AG08395 (cell line): ENCODE measurements at places on chromosomes 11 and 22.
A peak's percentile ranks its signal among the peaks of the same experiment; 100 is the strongest.

DNA sequence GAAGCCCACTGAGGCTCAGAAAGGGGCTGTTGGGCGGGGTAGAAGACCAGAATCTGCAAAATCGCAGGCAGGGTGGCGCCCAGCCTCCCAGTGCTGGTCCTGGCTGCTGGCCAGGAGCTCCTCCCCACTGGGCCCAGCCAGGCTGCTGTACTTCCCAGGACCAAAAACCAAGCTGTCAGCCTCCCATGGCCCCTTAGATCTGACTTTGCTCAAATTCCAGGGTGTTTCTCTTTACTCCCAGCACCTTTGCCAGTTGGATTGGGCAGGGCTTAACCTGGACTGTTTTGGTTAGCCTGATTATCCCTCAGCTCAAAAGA is 44.2 kb upstream of the WEE1 start:
- DNase-seq: peak; percentile 40

- peak; percentile 65 for DNase-seq
These were observed 14.9 kb downstream of the RASD2 start for GRCh38 chr22:35555483-35555890.

DNA sequence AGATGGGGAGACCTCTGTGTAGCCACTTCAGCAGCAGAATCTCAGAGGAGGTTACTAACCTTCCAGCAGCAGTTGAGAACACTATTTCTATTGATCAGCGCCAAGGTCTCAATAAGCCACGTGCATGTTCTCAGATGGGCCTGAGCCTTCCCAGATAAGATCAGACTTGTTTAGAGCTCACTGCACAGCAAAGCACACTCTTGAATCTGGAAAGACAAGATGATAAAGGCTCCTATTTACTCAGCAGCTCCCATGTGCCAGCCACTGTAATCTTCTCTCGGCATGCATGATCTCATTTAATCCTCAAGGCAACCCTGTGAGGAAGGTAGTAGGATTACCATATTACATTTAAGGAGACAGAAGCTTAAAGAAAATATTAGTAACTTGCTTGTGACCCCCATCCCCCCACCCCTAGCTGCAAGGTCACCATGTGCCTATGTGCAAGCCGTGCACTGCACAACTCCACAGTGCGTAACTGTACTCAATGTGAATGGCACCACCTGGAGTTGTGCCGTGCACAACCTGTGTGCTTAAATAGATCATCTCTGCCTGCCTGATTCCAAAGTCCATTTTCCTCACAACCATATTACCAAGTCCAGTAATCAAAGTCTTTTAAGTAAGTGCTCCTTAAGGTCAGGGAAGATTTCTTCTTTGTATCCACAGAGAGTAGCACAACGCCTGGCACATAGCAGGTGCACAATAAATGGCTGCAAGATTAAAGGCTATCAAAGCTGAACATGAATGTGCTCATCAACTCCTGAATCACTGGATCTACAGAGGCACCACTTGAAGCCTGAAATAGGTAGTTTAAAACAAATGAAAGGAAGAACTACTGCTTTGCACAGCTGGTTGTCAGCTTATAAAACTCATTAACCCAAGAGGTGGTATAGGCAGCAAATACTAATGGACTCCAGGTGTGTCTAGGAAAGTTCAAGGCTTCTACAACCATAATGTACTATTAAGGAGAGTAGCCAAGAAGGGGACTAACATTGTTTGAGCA is 293.8 kb downstream of the BUD13 start:
- no peak for DNase-seq

DNA sequence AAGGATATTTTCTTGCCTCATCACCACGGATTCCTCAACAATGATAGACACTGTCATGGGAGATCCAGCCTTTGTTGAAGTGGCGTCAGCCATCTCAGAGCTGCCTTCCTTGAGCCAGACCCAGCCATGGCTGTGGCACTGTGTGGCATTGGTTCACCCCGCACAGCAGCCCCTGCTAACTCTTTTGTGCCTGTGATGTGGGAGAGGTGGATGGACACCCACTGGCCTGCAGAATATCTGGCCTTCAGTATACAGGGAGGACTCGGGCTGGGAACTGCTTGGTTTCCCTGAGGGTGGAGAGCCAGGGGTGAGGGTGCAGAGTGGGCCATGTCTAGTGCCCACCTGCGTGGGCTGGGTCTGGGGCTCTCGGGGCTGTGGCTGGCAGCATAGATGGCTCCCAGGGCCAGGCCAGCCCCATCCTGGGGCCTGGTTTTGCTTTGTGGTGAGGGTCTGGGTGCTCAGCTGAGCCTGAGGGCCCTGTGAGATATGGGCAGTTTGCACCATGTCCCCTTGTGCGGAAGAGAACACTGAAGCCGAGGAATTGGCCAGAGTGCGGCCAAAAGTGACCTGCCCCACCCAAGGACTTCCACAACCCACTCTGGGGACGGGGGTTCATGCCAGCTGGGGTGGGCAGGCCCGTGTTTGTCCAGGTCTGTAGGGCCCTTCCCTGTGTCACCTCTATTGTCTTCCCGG is 6.1 kb downstream of the CLDN5 start:
- DNase-seq: no peak

- DNase-seq: no peak
These were observed 1.9 kb downstream of the CNGA4 start for GRCh38 chr11:6240781-6241180.

GRCh38 chr22:23581260-23581650 is 1.2 kb upstream of the IGLL1 start:
- DNase-seq: no peak

DNA sequence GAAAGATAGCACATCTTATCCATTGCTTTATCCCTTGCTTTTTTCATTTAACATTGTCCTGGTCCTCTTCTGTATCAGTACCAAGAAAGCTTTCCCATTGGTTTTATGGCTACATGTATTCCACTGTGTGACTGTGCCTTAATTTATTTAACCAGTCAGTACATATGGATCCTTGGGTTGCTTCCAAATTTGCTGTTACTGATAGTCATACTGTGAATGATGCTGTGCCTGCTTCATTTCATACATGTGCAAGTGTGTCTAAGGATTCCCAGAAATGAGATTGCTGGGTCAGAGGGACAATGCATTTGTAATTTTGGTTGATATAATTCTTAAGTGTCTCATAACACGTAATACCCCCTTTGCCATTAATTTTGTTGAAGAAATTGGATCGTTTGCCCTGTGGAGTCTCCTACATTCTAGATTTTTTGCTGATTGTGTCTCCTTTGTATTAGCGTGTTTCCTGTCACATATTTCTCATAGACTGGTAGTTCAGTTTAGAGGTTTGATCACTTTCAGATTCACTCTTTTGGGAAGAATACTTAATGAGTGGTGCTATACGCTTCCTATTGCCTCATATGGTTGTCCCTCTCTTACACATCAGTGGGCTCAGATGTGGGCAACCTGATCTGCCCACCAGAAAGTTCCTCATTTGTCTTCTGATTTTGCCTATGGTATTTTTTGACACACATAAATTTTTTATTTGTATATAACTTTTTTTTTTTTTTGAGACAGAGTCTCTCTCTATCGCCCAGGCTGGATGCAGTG is 35.3 kb downstream of the MYBPC3 start:
- no peak for DNase-seq

DNA sequence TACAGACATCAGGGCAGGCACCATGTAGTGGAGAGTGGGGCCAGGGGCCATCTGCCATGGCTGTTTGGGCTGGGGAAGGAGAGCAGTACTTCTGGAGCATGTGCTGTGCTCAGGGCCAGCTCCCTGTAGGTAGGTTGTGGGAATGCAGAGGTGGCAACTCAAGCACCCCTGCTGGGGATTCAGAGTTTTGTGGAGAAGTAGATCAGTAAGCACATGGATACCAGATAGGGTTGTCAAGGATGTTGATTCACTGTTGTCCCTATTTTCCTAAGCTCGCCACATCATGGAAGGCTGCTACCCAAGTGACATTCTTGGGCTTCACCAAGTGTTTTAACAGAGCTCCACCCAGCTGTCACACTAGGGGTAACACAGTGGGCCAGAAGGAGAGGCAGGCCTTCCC is 67.2 kb downstream of the BMAL1 start:
- DNase-seq: no peak

GRCh38 chr22:35995348-35995747 is 33.3 kb downstream of the RBFOX2 start:
- DNase-seq: no peak

DNA sequence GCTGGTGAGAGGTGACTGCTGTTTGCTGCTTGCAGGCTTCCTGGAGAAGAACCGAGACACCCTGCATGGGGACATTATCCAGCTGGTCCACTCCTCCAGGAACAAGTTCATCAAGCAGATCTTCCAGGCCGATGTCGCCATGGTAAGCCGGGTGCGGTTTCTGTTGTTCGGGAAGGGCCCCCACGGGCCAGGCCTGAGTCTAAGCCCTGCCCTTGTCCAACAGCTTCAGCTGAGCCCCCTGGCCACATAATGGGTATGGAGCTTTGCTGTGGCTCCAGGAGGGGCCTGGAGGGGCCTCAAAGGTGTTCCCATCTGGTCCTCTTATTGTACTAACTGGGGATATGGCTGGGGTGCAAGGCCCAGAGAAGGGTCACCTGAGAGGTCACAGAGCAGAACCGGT is 38.0 kb downstream of the MYO7A start:
- no peak for DNase-seq

DNA sequence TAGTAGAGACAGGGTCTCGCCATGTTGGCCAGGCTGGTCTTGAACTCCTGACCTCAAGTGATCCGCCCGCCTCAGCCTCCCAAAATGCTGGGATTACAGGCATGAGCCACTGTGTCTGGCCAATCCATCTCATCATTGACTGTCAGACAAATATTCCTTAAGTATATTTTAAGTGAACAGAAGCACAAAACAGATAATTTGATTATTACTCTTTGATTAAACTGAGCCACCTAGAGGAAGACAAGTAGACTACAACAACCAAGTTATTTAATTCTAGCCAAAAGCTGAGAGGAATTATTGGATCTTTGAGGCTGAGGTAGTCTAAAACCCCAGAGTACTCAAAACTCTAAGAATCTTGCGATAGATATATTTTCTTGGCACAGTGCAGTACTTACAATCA is 1.2 kb downstream of the ACRV1 start:
- no peak for DNase-seq

DNA sequence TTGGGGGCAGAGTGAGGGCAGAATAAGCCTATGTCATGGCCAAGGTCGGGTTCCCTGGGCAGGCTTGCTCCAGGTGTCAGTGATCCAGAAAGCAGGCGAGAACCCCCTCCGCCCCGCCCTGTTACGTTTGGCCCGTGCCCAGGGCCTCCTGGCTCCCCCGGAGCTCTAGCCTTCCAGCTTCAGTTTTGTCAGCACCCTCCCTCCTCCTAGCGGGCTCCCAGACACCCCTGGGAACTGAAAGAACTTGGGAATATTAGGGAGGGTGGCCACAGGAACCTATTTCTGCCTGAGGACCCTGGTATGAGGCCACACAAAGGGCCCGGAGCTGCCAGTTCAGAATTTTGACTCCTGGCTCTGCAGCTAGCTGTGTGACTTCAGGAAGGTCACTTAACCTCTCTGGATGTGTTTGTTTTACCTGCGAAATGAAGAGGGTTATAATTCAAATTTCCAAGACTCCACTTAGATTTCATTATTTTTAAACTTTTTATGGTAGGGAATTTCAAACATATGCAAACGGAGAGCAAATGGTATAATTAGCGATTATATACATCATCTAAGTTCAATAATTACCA is 1.2 kb downstream of the TUBA8 start:
- no peak for DNase-seq

- no peak for DNase-seq
These were observed 146.8 kb upstream of the LARGE1 start for GRCh38 chr22:34067031-34067430.

DNA sequence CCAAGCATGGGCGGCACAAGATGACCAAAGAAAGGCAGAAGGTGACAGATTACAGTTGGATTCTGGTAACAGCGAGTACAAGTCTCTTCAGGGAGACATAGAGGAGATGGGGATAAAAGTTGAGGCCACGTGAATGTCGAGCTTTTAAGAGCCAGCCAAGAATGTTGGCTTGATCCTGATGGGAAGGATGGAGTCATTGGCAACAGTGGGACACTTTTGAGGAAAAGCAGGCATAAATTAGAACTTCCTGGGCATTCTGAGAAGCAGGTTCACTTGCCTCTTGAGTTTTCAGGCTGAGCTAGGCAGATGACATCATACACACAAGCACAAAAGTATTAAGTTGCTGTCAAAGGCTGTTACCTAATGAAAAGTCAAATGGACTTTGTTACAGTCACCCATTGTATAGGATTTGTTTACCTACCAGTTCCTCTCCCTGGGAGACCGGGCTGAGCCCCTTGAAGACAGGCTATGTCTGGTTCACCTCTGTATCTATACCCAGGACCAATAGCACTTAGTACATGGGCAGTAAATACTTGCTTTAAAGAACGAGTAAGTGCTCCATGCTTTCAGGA is 41.1 kb downstream of the TNRC6B start:
- DNase-seq: no peak

- no peak for DNase-seq
These were observed 2.6 kb downstream of the SPATA19 start for GRCh38 chr11:133842730-133843129.

DNA sequence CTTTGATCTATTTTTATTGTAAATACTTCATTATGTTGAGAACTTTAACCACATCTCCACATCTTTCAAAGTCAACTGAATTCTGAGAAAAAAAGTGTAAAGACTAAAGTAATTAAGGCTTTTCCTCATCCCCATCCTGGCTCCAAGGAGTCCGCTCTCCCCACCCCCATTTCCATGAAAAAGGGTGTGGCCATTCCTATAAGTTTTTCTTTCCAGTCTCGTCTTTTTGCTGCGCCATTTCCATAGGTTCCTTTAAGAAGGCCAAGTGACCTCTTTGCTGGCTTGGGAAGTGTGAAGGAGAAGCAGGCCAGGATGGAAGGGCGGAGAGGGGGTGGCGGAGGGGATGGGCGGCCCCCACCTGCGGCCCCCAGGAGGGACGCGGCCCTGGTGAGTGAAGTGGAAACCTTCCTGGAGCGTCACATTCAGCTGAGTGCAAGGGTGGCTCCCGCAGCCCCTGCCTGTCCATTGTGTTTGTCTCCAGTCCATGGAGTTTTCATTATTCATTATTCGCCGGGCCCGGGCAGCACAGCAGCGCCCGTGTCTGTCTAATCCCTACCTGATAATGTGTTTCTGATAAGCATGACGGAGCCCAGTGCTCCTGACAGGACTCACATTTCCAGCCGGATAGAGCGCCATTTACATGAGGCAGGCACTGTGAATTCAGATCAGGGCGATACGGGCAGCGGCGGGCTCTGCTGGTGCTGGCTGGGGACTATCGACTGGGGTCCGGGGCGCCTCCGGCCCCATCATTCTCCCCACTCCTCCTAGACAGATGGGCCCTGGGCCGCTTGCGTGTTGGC is 739.8 kb downstream of the OPCML start:
- DNase-seq: no peak

DNA sequence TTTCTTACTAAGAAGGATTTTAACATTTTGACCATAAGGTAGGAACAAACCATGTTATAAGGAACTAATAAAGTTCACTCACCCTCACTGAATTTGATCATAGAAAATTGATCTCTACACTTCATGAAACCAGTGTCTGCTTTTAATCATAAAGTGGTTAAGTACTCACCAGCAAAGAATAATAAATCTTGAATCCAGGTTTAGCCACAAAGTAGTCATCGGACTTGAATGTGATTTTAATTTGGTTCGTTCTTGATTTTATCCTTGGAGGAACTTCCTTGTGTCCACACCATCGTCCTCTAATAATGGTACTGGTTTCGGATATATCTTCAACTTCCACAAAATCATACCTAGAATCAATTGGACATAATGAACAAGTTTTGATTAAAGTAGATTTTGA is 40.5 kb upstream of the DDI1 start:
- DNase-seq: no peak
